ENCODE measurements at places on chromosomes 2 and 18.

DNA sequence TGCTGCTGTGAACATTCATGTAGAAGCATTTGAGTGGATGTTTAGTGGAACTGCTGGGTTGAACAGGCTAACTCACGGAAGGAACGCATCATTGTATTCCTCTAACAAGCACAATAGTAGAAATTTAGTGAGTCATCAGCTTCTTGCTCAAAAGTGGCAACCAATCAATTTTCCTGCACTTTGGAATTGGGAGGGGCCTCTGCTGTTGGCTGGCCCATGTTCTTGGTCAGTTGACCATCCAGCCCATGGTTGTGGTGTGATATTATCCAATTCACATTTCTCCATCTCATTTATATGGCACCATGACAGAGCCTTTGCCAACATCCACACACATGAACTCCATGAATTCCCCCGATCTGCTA lies 95.0 kb downstream of the TNFRSF11A start:
- DNase-seq: peak; percentile 79

DNA sequence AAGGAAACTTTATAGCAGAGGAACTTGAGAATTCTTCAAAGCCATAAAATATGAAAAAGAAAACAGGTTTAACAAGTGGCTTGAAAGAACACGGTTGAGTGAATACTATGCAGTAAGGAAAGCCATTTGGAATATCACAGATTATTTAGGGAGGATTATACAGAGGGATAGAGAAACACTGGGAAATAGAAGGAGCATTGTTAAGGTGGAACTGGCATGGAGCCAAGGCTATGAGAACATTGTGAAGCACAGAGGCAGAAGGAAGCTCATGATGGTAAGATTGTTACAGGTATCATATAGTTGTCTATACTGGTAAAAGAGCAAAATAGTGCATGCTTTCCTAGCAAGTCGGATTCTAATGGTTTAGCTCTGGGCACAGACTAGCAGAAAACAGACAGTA lies 87.1 kb downstream of the SS18 start:
- DNase-seq: peak; percentile 48

GRCh38 chr2:206084439-206084869 lies 1.5 kb downstream of the INO80D start:
- DNase-seq: peak; percentile 76

GRCh38 chr2:25853038-25853638 lies 25.1 kb downstream of the ASXL2 start:
- no peak for DNase-seq

- DNase-seq: peak; percentile 45
Measured at GRCh38 chr2:204591225-204591624, 46.0 kb downstream of the PARD3B start.

All from dermis microvascular lymphatic vessel endothelial cell (primary cell).